ENCODE measurements at places on chromosomes 4 and X.
A peak's percentile ranks its signal among the peaks of the same experiment; 100 is the strongest.

DNA sequence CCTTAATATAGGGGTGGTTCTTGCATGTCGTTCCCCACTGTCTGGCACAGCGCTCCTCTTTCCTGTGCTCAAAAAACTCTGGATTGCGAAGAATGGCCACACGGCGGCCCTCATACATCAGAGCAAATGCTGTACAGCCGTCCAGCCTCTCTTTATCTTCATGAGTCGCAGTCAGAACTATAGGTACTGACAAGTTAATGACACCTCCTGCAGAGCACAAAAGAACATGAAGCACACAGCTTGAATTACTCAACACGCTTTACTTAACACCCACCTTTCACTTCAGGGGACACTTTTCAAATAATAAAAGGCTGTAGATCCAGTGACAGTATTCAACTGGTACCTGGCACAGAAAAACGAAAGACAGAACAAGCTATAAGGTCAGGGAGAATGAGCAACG, 65.3 kb downstream of the PAPSS1 start:
- DNase-seq, result no peak

DNA sequence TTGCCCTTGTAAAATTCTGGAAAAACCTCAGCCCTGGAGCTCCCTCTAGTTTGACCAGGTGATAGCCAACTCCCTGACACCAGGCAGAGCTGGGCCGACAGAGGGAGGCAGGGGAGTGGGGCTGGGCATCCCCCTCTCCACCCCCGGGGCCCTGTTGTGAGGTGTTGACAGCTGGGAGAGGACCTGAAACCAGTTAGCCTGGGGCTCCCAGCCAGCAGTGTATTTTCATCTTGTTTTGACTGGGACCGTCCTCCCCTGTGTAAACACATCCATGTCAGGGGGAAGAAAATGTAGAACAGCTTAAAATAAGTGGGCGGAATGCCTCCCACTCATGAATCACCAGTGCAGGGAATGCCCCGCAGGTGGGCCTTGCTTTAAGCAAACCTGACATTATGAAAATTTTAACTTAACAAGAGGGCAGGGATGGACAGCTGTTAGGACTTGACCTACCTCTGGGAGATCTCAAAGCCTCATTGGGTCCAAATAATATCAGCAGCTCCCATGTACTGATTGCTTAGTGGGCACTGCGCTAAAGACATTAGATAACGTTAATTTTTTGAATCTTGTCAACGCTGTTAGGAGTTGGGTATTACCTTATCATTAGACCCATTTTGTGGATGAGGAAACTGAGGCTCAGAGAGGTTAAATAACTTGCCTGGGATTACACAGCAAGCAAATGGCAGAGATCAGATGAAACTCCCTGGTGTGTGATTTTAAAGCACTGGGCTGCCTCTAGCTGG, 45.9 kb downstream of the TSC22D3 start:
- DNase-seq, result no peak

GRCh38 chr4:183721207-183722081, 62.4 kb downstream of the TRAPPC11 start:
- DNase-seq, result peak; percentile 65

DNA sequence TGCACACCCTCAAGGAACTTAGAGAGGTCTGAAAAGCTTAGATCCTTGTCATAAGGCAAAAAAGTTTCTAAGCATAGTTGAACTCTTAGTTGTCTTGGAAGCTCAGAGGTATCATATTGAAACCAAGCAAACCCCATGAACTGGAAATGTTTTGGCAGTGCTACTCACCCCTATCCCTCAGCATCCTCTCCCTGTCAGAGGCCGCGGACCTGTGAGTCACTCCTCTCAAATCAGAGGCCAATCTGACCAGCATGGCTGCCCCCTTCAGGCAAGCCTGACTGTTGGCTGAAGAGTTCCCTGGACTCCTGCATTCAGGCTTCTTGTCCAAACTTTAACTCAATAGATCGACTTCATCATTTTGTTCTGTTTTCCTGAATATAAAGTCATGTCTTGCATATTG, 69.4 kb downstream of the KCNIP4 start:
- no peak for DNase-seq

DNA sequence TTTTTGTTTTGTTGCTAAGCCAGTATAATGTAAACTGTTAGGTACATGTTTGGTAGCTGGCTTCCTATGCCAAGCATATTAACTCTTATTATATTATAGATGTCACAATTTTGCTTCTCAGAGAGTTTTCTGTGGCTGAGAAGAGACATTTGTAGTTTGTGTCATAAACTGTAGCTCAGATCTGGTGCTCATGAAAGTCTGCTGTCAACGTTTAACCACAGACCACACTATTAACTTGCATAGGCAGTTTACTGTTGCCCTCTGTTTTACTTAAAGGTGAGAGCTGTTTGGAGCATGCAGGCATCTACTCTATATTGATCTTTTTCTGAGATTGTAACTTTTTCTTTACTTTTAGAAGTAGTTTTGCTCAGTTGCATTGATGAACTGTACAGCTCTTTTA, 166.8 kb downstream of the TLL1 start:
- DNase-seq, result no peak

DNA sequence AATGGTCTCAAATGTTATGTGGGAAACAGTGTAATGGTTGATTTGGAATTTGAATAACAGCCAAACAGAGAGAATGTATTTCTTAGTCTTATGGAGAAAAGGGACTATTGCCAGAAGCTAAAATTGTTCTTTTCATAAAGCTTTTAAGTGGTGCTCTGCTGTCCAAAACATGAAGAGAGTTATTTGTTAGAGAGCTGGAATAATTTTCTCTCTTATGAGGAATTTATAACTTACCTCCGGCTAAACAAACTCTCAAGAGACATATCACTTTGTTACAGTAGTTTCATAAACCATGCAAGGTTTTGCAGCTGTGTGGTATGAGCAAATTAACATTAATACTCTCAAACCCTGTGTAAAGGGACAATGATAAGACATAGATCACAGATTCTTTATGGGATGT, 28.6 kb downstream of the SULT1B1 start:
- no peak for DNase-seq

DNA sequence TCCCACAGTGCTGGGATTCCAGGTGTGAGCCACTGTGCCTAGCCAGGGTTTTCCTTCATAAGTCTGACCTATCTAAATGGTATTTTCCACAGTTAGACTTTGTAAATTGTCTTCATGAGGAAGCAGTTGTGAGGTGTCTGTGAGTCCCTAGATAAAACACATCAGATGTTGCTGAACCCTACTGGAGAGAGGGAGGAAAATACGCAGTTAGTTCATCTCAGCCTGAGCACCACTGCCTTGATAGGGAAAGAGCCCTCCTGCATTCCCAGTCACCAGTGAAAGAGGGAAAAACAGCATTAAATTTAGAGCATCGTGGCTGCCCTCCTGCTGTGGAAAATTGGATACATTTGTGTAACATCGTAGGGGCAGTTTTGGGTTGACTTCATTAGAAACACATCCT, 31.7 kb upstream of the CLDN34 start:
- no peak for DNase-seq

DNA sequence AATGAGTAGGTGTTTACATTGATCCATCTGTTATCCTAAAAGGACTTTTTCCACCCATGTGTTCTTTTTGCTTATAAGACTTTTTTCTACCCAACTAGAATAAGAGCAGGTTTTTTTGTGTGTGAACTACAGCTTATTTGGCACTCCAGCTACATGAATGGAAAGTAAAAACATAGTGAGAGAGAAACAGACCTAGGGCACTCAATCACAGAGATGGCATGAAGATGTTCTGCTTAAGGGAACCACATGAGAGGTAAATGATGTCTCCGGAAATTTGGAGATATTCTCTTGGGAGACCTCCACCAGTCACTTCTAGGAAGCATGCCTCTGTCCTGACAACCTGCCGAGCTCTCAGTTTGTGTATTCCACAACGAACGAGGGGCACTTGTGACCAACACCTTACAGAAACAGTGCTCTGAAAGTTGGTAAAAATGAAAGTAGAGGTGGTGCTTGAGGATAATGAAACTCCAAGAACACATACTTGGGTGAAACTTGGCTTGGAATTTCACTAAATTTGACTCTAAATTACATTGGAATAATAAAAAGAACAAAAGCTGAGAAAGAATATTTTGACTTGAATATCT, 788.4 kb upstream of the GALNTL6 start:
- DNase-seq, result no peak

DNA sequence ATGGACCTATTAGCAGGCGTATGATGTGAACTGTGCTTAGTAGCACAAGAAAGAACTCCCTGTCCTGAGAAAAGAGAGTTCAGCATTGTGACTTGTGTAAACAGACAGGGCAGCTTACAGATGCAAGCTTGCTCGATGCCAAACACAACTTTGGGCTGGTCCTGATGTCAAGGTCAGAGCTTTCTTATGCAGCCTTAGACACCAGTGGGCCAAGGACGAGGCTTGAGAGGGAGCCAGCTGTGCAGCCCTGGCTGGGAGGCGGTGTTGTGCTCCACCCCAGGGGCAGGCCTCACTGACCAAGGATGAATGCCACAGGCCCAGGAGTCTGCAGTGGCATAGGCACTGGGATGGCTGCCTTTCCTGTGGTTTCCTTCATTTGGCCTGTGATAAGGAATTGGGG, 35.4 kb downstream of the JADE1 start:
- no peak for DNase-seq
